ENCODE measurements at places on chromosomes 7 and 10.

DNA sequence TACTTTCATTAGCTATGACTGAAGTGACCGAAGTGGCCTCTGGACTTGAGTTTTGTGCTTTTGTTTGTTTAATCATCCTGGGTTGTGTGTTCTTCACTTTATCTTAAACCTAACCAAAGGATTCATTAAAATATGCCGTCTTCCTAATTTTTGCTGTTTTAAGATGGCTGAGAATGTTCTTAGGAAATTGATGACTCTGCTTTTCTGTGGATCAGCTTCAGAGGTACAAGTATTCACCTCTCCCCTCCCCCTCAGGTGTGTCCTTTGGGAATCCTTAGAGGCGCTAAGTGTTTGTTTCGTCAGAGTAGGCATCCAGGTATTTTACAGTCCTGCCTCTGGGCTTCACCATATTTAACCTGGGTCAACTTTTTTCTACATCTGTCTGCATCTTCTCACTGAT lies 1.1 kb downstream of the CCDC126 start:
- no peak for ATAC-seq

GRCh38 chr7:1691601-1692514 lies 21.8 kb downstream of the ELFN1 start:
- ATAC-seq: peak; percentile 25

DNA sequence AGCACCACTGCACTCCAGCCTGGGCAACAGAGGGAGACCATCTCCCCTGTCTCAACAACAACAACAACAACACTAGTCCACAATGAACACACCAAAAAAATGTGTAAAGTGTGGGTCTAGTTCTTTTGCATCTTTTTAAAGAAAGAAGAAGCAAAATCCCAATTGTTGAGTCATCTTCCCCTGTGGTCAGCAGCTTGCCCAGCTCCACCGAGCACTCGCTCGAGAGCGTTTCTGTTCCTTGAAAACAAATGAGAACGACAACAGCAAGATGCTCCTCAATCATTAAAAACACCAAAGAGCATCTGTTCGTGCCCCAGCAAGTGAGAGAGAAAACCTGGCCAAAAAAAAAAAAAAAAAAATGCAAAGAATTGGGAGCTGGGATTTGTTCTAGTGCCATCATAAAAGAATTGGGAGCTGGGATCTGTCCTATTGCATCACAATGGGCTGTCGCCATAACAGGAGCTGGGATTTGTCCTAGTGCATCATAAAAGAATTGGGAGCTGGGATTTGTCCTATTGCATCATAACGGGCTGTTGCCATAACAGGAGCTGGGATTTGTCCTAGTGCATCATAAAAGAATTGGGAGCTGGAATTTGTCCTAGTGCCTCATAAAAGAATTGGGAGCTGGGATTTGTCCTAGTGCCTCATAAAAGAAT lies 118.1 kb downstream of the PTPRN2 start:
- no peak for ATAC-seq

- peak; percentile 81 for ATAC-seq
These were observed 11.9 kb upstream of the TSPAN15 start for GRCh38 chr10:69439350-69439739.

- ATAC-seq: peak; percentile 68
These were observed 3.7 kb downstream of the ELOVL3 start for GRCh38 chr10:102229810-102230263.

DNA sequence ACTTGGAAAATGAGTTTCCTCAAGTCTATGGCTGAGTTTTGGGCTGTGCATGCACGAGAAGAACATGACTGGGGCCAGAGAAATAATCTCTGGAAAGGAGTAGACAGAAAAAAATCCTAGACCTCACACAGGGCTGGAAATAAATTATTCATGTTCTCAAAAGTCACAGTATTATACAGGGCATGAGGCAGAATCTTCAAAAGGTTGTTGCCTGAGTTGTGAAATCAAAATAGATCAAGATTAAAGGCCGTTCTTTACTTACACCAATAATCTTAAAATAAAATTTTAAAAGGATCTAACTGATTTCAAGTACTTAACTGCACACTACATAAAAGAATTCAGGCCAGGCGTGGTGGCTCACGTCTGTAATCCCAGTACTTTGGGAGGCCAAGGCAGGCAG lies 14.1 kb upstream of the CREM start:
- ATAC-seq: no peak

GRCh38 chr7:20275637-20276036 lies 55.1 kb upstream of the ITGB8 start:
- ATAC-seq: no peak

- ATAC-seq: peak; percentile 7
These were observed 748 bp downstream of the PHTF2 start for GRCh38 chr7:77799078-77799964.

GRCh38 chr10:72175149-72175548 lies 40.7 kb upstream of the ANAPC16 start:
- peak; percentile 17 for ATAC-seq

- no peak for ATAC-seq
These were observed 273.7 kb downstream of the SKAP2 start for GRCh38 chr7:26590709-26591108.

DNA sequence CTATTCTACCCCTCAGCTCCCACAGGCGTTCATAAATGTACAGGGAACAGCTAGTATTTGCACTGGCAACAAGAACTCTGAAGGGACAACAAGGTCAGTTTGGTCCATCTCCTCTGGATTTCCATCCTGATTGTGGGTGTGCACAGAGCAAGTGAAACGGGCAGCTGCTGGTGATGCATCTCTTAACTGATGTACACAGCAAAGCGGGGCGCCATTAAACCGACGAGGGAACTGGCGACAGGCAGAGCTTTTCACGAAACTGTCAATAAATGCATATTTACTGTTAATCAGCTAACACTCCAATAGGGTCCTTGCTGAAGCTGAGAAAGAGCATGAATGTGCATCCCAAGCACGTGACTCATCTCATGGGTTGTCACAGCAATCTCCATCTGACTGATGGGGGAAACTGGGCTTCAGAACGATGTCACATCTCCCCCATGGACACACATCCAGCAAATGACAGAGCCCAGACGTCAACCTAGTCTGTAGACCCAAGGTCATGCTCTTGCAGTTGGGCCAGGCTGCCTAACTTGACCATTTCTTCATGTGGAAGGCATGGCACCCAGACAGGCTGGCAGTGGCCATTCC lies 54.2 kb downstream of the FAM53B start:
- ATAC-seq: no peak

GRCh38 chr7:99141334-99141733 lies 2.6 kb downstream of the SMURF1 start:
- ATAC-seq: no peak

DNA sequence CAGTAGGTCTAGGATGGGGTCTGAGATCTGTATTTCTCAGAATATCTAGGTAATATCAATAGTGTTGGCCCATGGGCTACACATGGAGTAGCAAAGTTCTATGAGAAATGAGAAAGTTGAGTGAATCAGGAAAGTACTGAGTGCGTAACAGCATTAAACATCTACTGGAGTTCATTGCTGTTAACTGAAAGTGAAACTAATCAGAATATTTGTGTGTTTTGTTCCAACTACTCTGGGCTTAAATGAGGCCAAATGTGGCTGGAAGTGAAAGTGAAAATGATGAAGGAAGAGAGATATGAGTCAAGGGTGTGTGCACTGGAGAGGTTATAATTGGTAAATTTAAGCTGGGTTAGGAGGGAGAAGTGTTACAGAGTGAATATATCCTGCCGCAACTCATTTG lies 46.5 kb downstream of the TMEM106B start:
- peak; percentile 49 for ATAC-seq

DNA sequence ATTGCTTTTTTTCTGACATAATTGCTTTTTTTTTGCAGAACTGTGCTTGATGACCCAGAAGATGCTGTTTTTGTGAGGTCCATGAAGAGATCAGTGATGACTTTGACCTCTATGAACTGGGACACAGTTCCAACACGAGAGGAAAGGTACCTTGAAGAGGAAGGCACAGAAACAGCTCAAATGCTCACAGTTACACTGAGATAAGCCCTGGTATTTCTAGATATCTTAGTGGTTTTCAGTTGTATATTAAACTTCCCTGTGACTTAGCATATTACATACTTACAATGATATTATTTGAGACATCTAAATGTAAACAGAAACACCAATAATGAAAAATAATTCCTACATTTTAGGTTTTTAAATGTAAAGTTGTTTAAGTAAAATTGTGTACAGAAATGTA lies 54.7 kb downstream of the LRRC72 start:
- no peak for ATAC-seq

Measured in esophagus mucosa (tissue), 1 donor.